Activated CD8-positive, alpha-beta T cell treated with anti-CD3 and anti-CD28 coated beads for 36 hours (primary cell): ENCODE measurements at places on chromosomes 16 and 17. TPM values are rescaled to one million over a fixed set of nuclear protein-coding genes. Genes with fewer than 3 reads are reported as not detected.

DNA sequence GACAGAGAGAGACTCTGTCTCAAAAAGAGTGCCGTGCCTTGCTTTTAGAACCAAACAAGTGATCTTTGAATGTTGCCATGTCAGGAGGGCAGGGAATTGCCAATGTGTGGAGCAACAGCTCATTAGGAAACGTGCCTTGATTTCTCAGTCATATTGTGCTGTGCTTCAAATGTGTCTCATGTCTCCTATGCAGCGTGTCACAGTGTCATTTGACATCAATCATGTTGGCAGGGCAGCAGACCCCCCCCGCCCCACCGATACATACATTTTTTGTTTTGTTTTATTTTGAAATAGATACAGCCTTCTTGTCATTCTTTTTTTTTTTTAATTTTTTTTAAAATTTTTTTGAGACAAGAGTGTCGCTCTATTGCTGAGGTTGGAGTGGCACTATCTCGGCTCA, 22.1 kb downstream of the MRC2 start:
- H3K36me3 ChIP-seq = no peaks in the 10 kb centered on the region
- peaks cover 20% of the 10 kb centered on the region for H3K27me3 ChIP-seq
- H3K4me3 ChIP-seq = no peak overlapping the region
- H3K4me1 ChIP-seq = peaks cover 19% of the 10 kb centered on the region

- H3K27me3 ChIP-seq = no peaks in the 10 kb centered on the region
- no peak overlapping the region for H3K27ac ChIP-seq
- H3K4me3 ChIP-seq = no peak overlapping the region
- H3K36me3 ChIP-seq = peaks cover 5% of the 10 kb centered on the region
Observed at GRCh38 chr17:11950771-11951519, 46.3 kb downstream of the ZNF18 start.

GRCh38 chr17:68179236-68179925, 68.5 kb upstream of the AMZ2 start:
- H3K27me3 ChIP-seq = no peaks in the 10 kb centered on the region
- H3K36me3 ChIP-seq = peaks cover 2% of the 10 kb centered on the region
- H3K4me1 ChIP-seq = peaks cover 41% of the 10 kb centered on the region
- DNase-seq = no peak
- H3K27ac ChIP-seq = no peak overlapping the region
- H3K4me3 ChIP-seq = no peak overlapping the region

DNA sequence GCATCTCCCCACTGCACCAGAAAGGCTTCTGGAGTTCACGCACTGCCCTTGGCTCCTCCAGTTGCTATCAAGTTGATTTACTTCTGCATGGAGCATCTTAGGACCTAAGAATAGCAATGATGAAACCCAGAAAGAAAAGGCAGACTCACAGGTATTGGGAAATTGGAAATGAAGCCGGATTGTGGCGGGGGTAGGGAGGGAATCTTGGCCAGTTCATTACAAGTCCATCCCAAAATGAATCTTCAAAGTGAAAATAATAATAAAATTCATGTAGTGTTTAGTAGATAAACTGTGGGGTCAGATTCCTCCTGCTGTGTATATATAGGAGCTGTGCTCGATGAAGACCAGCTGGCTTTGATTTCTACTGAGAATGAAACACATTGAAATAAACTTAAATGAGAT, 33.7 kb downstream of the TEKT3 start:
- no peak for DNase-seq
- H3K4me3 ChIP-seq = no peak overlapping the region
- H3K27me3 ChIP-seq = no peaks in the 10 kb centered on the region

- peaks cover 65% of the 10 kb centered on the region for H3K4me1 ChIP-seq
- no peak for DNase-seq
- no peaks in the 10 kb centered on the region for H3K27me3 ChIP-seq
- H3K36me3 ChIP-seq = peaks cover 14% of the 10 kb centered on the region
- H3K4me3 ChIP-seq = no peak overlapping the region
Observed at GRCh38 chr17:82866590-82867191, 26.9 kb upstream of the ZNF750 start.

GRCh38 chr17:17835415-17836249, 1.2 kb downstream of the SREBF1 start:
- DNase-seq = peak; percentile 62
- peaks cover 69% of the 10 kb centered on the region for H3K4me1 ChIP-seq
- H3K36me3 ChIP-seq = peaks cover 42% of the 10 kb centered on the region
- H3K27ac ChIP-seq = peak overlapping the region; percentile 96

- H3K36me3 ChIP-seq = peaks cover 23% of the 10 kb centered on the region
- peak overlapping the region; percentile 94 for H3K27ac ChIP-seq
- H3K27me3 ChIP-seq = no peaks in the 10 kb centered on the region
Observed at GRCh38 chr17:77440560-77440981, 299.8 kb downstream of the SEC14L1 start.

- no peaks in the 10 kb centered on the region for H3K27me3 ChIP-seq
- no peak for DNase-seq
- H3K36me3 ChIP-seq = no peaks in the 10 kb centered on the region
- no peak overlapping the region for H3K27ac ChIP-seq
- no peaks in the 10 kb centered on the region for H3K4me1 ChIP-seq
- no peak overlapping the region for H3K4me3 ChIP-seq
Observed at GRCh38 chr16:54540525-54541180, 254.1 kb upstream of the IRX3 start.

DNA sequence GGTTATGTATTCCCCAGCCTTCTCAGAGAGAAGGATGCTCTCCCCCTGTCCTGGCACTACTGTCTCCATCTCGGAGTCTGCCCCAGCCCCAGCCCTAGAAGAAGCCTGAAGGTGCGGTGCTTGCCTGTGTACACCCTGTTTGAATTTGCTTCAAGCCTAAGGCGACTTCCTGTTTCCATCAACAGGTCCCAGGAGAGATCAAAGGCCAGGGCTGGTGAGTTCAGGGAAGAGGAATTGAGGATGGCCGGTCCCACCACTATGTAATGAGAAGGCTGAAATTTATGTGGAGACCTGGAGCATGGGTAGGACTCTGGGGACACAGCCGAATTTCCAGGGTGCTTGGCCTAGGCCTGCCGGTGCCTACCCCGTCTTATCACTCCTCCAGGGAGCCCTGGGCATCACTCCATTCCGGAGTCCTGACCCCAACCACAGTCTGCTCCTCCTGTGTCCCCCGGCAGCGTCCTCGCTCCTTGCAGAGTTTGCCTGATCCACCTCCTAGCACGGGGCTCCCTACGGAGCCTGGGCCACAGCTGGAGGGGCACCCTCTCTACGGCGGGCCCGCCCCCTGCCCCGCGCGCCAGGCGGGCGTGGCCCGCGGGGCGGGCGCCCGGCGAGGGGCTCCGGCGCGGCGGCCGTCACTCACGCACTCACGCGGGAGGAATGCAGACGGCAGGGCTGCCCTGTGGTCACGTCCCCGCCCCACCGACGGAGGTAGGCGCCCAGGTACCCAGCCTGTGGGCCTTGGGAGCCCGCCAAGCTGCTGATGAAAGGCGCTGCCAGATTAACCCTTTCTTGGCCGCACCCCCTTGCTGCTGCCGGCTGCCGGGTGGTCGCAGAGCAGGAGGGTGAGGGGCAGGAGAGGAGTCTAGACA, 53.8 kb upstream of the TAC4 start:
- H3K4me1 ChIP-seq = no peaks in the 10 kb centered on the region
- no peak overlapping the region for H3K4me3 ChIP-seq
- no peak for DNase-seq
- no peak overlapping the region for H3K27ac ChIP-seq
- H3K36me3 ChIP-seq = no peaks in the 10 kb centered on the region

DNA sequence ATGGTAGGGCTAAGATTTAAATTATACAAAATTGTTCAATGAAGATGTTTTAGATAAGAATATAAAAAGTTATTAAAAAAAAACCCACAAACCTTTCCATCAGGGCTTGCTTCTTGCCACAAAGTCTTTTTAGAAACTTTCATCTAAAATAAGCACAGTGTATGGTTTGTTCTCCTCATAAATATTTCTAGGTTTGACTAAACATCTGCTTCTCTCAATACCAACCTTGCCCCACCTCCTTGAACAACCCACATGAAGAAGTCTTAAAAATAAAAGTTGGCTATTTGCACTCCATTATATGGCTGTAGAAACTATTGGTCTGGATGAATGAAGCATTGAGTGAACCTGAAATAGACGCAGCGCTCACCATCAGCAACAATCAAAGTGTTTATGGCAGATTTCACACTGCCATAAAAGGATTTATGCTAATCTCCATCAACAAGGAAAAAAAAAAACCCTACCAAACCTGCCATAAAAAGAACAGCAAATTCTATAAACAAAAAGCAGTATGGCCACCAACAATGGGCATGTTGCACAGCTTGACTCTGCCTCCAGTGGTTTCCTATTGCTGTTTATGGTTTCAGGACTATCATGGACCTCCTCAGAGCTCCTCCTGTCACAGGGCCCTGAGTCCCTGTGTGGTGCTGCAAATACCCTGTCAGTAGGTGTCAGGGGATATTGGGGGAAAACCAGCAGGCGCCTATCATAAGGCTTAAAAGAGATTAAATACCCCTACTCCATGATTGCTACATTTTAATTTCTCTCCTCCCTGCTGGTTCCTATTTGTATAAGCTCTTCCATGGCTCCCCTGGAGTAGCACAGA, 37.6 kb downstream of the SNX11 start:
- peaks cover 16% of the 10 kb centered on the region for H3K36me3 ChIP-seq
- H3K27me3 ChIP-seq = no peaks in the 10 kb centered on the region
- DNase-seq = no peak
- H3K4me3 ChIP-seq = no peak overlapping the region
- H3K27ac ChIP-seq = no peak overlapping the region
- peaks cover 18% of the 10 kb centered on the region for H3K4me1 ChIP-seq

DNA sequence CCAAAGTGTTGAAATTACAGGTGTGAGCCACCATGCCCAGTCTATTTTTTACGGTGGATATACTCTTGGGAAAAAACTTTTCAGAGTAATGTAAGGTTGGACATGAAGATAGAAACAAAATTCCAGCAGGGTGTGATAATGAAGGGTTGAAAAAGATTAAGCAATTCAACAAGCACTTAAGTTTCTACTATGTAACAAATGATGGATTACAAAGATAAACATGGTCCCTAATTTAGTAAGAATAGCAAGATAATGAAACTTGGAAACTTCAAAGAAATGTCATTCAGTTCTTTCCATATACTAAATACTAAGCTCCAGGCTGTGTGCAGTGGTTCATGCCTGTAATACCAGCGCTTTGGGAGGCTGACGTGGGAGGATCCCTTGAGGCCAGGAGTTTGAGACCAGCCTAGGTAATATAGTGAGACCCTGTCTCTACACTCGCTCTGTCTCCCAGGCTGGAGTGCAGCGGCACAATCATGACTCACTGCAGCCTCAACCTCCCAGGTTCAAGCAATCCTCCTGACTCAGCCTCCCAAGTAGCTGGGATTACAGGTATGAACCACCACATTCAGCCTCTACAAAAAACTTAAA, 31.0 kb downstream of the PSMD12 start:
- no peak overlapping the region for H3K27ac ChIP-seq
- no peaks in the 10 kb centered on the region for H3K4me1 ChIP-seq
- no peaks in the 10 kb centered on the region for H3K27me3 ChIP-seq
- no peak overlapping the region for H3K4me3 ChIP-seq
- H3K36me3 ChIP-seq = peaks cover 13% of the 10 kb centered on the region

- DNase-seq = no peak
- no peak overlapping the region for H3K27ac ChIP-seq
- H3K4me1 ChIP-seq = peaks cover 8% of the 10 kb centered on the region
- peaks cover 12% of the 10 kb centered on the region for H3K27me3 ChIP-seq
- H3K4me3 ChIP-seq = no peak overlapping the region
Observed at GRCh38 chr16:3014971-3015370, 2.2 kb downstream of the CLDN9 start.

GRCh38 chr16:65793781-65794180, 572.7 kb upstream of the CDH5 start:
- no peaks in the 10 kb centered on the region for H3K27me3 ChIP-seq
- DNase-seq = no peak
- H3K36me3 ChIP-seq = no peaks in the 10 kb centered on the region
- H3K4me3 ChIP-seq = no peak overlapping the region

DNA sequence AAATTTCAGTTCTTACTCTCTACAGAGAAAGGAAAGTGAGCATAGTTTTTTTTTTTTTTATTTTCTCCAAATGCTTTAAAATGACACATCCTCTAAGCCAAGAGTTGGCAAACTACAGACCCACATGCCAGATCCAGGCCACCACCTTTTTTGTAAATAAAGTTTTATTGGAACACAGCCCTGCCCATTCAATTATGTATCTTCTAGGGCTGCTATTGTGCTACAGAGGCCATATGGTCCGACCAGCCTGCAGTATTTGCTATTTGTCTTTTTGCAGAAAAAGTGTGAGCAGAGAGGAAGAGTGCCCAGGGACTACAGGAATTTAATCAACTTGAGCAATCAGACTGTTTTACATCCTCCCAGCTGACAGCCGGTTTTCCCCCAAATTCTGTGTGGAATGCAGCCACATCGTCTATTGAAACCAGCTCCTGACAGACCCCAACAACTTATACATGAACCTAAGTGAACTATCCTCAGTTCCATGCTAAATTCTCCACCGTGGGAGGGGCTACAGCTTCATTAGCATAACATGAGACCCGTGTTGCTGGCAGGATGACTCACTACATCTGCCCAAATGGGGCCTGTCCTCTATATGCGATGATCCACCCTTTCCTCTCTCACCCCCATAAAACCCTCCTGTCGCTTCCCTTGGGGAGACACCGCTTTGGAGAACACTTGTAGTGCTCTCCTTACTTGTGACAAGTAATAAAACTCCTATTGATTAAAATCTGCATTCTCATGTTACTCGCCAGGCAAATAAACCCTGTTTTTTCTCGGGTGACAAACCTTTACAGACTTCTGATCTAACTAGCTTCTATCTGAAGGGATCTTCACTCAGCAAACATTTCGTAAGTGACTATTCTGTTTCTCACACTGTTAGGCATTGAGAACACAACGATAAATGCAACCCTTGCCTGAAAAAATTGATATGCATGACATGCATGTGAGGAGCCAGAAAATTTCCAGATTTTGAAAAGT, 149.4 kb upstream of the HS3ST3A1 start:
- H3K4me1 ChIP-seq = no peaks in the 10 kb centered on the region
- peaks cover 2% of the 10 kb centered on the region for H3K27me3 ChIP-seq
- no peaks in the 10 kb centered on the region for H3K36me3 ChIP-seq
- DNase-seq = no peak
- no peak overlapping the region for H3K4me3 ChIP-seq
- H3K27ac ChIP-seq = no peak overlapping the region

DNA sequence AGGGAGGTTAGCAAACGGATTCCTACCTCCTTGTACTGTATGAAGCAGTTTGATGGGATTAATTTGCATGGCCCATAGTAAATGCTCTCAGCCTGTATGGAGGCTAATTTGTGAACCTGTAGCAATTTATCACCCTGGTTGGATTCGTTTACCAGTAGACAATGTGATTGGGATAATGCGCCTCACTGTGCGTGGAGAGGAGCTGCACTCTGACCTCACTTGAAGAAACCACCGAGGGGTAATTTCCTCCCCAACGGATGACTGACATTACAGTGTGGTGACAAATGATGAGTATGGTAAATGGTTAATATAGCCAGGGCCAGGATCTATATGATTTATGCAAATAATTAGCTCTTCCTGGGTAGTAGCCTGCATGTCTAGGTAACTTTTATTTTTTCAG, 479.1 kb upstream of the RBFOX1 start:
- H3K4me1 ChIP-seq = no peaks in the 10 kb centered on the region
- no peak overlapping the region for H3K4me3 ChIP-seq
- H3K27ac ChIP-seq = no peak overlapping the region
- H3K36me3 ChIP-seq = no peaks in the 10 kb centered on the region
- no peak for DNase-seq

Gene TPSAB1
- total RNA-seq = not detected

Gene ITGAX
- 4.4 TPM for total RNA-seq

Gene ZFP3
- 1.9 TPM for total RNA-seq

Gene CDH13
- total RNA-seq = not detected

Gene MRPL28
- 95.0 TPM for total RNA-seq

Gene GCGR
- total RNA-seq = not detected

Gene TBC1D3H
- total RNA-seq = not detected

Gene RNF157
- 37.2 TPM for total RNA-seq

Gene HOXB9
- 6.9 TPM for total RNA-seq
